PC-3 (cell line): ENCODE measurements at places on chromosomes 3 and 15.
A peak's percentile ranks its signal among the peaks of the same experiment; 100 is the strongest.

GRCh38 chr15:91050128-91050455, 27.7 kb upstream of the VPS33B start:
- DNase-seq: no peak

DNA sequence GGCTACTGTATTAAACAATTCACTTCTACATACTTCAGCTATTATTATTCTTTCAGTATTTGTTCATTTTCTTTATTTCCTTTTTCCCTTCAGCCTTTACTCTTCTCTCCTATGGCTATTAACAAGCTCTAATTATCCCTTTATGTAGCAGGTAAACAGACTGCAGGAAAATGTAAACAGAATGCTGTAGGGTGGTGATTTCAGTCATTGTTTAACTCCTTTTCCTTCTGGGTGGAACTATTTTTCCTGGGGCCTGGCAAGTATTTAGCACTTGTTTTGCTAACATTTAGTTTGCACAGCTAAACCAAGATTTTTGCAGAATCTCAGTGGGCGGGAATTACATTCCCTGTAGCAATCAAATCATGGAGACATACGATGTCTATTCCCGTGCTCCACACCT, 14.4 kb downstream of the RARB start:
- DNase-seq: no peak

- DNase-seq: no peak
These were observed 10.7 kb downstream of the PCSK6 start for GRCh38 chr15:101478701-101479341.

- peak; percentile 36 for DNase-seq
These were observed 577 bp downstream of the ZNF148 start for GRCh38 chr3:125374501-125374995.

GRCh38 chr15:66876421-66876730, 174.3 kb downstream of the SMAD6 start:
- DNase-seq: no peak

GRCh38 chr15:84773716-84774115, 25.3 kb downstream of the ZNF592 start:
- no peak for DNase-seq

DNA sequence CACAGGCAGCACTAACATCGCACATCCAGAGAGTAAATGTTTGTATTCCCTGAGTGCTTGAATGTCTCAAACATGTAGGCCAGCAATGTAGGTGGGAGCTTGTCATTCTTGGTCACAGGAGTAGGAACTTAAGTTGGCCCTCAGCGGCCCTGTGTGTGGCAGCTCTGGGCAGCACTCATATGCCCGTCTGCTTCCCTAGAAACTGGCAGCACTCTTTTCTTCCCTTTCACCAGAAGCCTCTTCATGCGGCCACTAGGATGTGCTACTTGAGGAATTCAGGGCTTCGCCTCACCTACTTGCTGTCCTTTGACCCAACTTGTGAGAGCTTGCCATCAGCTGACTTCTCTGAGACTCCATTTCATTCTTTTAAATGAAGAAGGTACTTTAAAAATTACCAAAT, 69.5 kb downstream of the TIPARP start:
- DNase-seq: no peak

DNA sequence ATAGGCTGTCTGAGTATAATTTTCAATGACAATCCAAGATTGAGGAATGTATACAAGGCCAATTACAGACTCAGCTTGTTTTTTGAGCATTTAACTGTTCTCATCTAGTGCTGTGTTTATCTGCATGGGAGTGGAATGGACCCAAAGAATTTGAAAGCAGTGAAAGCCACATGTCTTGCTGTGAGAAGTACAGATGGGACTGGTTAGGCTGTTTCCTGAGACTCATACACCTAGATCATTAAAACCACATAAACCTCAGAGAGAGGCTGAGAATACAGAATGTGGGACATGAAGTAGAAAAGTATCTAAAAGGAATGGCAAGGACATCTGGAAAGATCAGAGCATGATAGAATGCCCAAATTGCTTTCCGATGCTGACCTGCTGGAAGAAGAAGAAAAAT, 224.6 kb downstream of the NLGN1 start:
- DNase-seq: no peak

GRCh38 chr3:46946416-46946815, 30.1 kb downstream of the CCDC12 start:
- peak; percentile 6 for DNase-seq

DNA sequence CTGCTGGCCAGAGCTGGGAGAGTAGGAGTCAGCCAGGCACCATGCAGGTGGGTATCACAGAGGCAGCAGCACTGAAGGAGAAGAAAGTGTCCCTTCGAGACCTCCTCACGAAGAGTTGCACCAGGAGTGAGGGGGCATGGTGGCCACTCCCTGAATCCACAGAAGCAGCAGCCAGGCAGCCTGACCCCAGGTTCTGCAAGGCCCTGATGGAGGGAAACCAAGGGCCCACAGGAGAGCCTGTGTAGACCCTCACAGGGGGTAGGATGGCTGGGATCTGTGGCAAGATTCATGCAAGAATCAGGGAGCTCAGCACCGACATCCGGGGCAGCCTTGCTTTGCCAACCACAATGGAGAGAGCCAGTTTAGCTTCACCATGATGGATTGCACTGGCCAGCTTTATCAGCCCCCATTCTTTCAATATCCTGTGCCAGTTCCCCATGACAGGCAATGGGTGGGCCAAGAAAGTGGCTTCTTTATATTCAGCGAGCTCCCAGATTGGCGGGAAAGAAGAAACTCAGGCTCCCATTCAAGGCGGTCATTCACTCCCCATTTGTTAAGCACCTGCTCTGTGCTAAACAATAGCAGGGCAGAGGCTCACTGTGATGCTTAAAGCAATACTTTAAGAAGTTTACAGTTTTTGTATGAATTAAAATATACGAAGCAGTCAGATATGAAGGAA, 33.5 kb upstream of the TBC1D21 start:
- DNase-seq: no peak

- peak; percentile 82 for DNase-seq
These were observed 7.6 kb downstream of the HSPBAP1 start for GRCh38 chr3:122786066-122786465.

- DNase-seq: peak; percentile 69
These were observed 56.7 kb upstream of the LMOD3 start for GRCh38 chr3:69178838-69179739.

- no peak for DNase-seq
These were observed 10.4 kb upstream of the BRPF1 start for GRCh38 chr3:9721015-9721699.
